ENCODE measurements at places on chromosomes 1 and 21. TPM values are rescaled to one million over a fixed set of nuclear protein-coding genes. Genes with fewer than 3 reads are reported as not detected.
A peak's percentile ranks its signal among the peaks of the same experiment; 100 is the strongest.

GRCh38 chr1:118185084-118185832 is at the start of gene SPAG17:
TSS of gene SPAG17 (minus strand) at chr1:118185228. CDS start at chr1:118185157, 71 bp downstream.
- peak; percentile 87 for DNase-seq

DNA sequence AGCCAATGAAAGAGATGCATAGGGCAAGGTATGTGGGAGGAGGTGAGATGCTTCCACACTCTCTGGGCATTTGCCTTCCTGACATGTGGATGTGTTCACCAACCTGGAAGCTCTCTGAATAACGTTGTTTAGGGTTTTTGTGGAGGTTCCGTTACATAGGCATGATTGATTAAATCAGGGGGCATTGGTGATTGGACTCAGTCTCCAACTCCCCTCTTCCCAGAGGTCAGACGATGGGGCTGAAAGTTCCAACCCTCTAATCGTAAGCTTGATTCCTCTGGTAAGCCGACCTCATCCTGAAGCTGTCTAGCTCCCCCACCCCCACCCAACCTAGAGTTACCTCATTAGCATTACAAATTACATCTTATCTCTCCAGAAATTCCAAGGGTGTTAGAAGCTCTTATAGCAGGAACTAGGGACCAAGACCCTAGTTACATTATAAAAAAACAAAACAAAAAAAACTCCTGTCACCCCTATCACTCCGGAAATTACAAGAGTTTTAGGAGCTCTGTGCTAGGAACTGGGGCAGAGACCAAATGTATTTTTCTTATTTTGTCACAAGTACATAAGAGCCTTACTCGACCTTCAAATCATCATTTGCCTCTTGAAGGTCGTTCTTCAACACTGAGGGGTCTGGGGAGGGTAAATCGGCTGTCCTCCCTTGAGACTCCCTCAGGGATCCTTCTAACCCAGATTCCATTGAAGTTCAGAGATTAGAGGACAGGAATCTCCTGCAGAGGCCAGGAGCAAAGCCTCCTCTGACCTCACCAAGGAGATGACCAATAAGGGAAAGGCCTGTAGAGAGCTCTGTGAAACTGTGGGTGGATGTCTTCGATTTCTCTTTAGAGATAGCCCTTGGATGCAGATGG is 58.2 kb downstream of the DNTTIP2 start:
- DNase-seq = no peak

- no peak for DNase-seq
Measured at GRCh38 chr1:163036671-163037070, 32.5 kb upstream of the RGS4 start.

GRCh38 chr1:240820816-240821215 is 208.9 kb upstream of the GREM2 start:
- DNase-seq = no peak

DNA sequence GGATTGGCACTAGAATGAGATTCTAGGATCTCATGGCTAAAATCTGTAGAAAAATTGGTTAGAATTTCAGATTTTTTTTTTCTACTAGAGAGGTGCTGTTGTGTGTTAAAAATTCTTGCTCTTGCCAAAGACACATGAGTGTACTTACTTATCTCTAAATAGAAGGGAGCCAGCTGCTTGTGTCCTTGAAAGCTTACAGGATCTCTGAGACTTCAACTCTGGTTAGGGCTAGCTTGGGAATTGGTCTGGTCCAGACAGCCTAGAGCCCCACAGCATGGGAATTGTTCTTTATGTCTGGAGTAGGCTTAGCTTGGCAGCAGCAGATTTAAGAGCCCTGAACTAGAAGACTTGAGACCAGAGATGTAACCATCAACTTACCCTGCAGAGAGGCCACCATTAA is 37.3 kb downstream of the MACO1 start:
- DNase-seq = no peak

GRCh38 chr1:236654957-236655356 is 31.3 kb upstream of the ACTN2 start:
- DNase-seq = no peak

GRCh38 chr21:24375201-24375600 is 1232.1 kb downstream of the MRPL39 start:
- no peak for DNase-seq

DNA sequence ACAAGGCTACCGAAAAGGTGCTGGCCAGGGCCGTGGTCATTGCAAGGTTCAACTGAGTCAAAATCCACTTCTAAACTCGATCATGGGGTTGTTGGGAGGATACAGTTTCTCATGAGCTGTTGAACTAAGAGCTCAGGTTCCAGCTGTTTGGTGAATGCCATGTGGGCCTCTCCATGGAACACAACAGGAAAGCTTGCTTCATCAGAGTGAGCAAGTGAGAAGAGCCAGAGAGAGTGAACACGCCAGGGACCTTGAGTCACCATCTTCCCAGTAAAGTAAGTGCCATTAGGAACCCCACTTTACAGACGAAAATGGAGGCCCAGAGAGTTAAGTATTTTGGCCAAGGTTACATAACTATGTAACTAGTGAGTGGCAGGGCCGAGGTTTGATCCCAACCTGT is 475.1 kb upstream of the VAMP3 start:
- DNase-seq = no peak

- DNase-seq = no peak
Measured at GRCh38 chr1:158059984-158060383, 66.5 kb downstream of the KIRREL1 start.

The SH3D21 gene
- polyA plus RNA-seq = 1.9 TPM

The CHI3L1 gene
- 0.64 TPM for polyA plus RNA-seq

The PDE9A gene
- polyA plus RNA-seq = 9.0 TPM

The IL23R gene
- not detected for polyA plus RNA-seq

The CHAF1B gene
- polyA plus RNA-seq = 4.0 TPM

The ZYG11A gene
- not detected for polyA plus RNA-seq

The HAO2 gene
- not detected for polyA plus RNA-seq

The TUFT1 gene
- polyA plus RNA-seq = 8.5 TPM

The LRRC39 gene
- 254 TPM for polyA plus RNA-seq

The STPG1 gene
- polyA plus RNA-seq = 1.0 TPM

The CD52 gene
- polyA plus RNA-seq = 1.1 TPM

The NCAM2 gene
- 9.6 TPM for polyA plus RNA-seq
